Skeletal muscle cell (primary cell): ENCODE measurements at places on chromosomes 3 and 15.
A peak's percentile ranks its signal among the peaks of the same experiment; 100 is the strongest.

- DNase-seq: no peak
Observed at GRCh38 chr3:34072297-34072696, 273.9 kb downstream of the PDCD6IP start.

DNA sequence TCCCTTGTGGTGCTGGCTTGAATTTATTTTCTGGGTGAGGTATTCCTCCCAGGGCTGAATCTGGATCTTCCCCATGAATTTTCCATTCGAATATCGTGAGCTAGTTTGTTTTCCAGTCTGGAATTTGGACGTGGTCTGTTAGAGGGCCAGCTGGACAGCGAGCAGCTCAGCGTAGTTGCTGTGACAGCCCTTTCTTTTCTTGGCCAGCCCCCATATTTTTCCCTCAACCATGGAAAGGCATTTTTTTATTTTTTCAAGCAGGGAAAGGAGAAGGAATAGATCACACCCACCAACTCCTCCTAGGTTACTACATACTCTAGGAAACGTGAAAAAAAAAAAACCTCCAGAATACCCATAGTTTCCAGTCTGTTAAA lies 152.0 kb downstream of the KLHL25 start:
- no peak for DNase-seq

GRCh38 chr3:123098426-123099330 lies 31.9 kb downstream of the PDIA5 start:
- no peak for DNase-seq

- no peak for DNase-seq
Observed at GRCh38 chr3:171535133-171535532, 74.9 kb upstream of the TNIK start.

- no peak for DNase-seq
Observed at GRCh38 chr3:31823184-31823583, 157.9 kb downstream of the OSBPL10 start.

- DNase-seq: no peak
Observed at GRCh38 chr3:123291404-123291803, 89.7 kb downstream of the SEC22A start.

DNA sequence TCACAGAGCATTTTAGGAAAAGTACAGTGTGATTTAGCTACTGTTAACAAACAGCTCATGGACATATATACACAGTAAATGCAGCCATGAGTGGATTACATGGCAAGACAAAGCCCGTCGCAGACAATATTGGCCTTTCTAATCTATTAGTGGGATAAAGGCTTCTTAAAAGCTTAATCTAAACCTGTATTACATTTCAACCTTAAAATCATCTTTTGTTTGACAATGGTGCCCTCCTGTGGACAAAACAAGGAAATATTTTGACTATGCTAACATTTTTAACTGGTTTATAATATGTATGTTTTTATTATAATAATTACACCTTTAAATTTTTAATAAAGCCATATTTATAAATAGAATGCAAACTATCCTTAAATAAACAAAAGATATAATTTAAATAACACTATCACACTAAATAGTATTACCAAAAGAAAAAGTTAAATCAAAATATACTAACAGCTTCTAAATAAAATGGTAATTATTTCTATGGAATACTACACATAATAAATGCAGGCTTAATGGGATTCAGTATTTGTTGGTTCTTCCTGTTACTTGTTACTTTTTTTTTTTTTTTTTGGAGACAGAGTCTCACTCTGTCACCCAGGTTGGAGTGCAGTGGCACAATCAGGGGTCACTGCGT lies 38.6 kb downstream of the TAFA4 start:
- DNase-seq: no peak

DNA sequence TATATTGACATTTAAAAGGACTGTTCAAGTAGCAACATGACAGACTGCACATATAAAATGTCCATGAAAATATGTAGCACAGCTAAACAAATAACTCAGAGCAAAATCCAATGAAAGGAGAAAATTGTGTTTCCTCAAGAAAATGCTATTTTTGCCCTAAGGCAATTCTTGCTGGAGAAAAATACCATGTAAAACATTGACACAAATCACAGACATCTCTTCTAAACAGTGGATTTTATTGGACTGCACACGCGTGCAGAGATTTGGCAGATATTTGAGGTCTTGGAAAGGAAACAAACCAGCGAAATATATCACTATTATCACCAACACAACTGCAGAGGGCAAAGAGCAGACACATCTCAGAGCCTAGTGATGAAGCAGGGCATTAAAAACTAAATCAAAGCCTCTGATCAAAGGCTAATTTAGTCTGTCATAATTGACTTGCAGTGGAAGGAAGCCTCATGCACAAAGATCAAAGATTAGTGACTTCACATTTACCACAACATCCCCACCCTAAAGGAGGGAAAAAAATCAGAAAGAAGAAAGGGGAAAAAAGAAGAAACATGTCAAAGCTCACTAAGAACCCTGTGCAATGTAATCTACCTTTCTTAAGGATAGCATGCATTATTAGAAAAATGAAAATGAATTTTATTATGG lies 52.4 kb downstream of the CHL1 start:
- DNase-seq: no peak

DNA sequence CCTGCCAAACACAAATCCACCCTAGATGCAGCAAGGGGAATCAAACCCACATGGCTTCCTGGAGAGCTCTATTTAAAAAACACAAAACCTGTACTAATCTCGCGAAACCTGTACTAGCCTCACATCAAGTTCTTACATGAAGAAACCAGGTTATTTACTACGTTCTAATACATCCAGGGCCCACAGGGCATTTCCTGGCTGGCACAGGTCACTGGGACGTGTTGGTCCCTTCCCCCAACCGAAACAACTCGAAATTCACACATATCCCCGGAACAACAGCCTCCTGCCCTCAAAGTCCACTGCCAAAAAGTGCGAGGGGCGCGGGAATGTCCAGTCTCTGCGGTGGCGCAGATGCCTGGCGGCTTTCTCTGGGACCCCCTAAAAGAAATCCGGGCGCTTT lies 955 bp downstream of the CDCP1 start:
- DNase-seq: no peak

GRCh38 chr3:59266551-59266950 lies 216.7 kb upstream of the CFAP20DC start:
- no peak for DNase-seq

- DNase-seq: peak; percentile 35
Observed at GRCh38 chr3:81545572-81545971, 215.9 kb downstream of the GBE1 start.

DNA sequence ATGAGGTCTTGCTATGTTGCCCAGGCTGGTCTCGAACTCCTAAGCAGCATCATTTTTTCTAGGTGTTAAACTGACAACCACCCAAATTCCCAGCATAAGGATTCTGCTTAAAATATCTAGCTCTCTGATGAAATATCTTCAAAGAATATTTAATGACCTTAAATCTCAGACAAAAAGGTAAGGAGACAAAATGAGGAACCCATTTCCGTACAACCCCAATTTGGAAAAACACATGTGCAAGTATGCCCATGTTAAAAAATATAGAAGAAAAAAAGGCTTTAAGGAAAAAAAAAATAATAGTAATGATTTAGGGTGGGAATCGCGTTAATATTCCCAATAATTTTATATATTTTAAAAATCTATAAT lies 1.4 kb upstream of the SACM1L start:
- no peak for DNase-seq

DNA sequence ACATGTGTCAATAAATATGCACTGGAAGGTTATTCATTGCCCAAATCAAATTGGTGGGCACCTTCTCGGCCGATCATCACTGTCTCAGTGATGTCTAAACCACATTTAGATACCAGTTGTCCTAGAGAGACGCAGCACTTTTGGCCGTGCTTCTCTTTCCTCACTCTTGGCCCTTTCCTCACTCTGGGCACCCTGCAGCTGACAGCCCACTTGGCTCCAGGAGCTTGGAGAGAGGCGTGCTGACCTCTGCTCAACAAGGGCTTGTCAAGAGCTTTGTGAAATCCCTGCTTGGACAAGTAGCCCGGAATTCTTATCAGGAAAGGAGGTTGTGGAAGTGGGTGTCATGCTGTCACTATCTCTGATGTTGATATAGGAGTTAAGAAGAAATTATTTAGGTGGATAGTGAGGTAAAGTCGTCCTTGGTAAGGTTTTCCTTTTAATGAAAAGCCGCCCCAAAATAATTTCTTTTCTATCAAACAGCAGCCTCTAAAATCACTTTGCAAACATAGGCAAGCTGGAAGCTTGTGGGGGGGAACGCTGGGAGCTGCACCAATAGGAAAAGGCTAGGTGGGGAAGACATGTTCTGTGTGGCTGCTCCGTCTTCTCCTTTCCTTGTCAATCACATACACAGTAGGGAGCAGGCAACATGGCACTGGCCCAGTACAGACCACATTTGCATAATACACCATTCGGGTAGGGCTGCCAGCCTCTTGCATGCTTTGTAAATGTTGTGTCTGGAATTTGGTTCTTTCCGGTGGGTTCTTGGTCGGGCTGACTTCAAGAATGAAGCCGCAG lies 126.8 kb upstream of the UBE3A start:
- DNase-seq: no peak

- DNase-seq: no peak
Observed at GRCh38 chr3:171986757-171987518, 52.4 kb upstream of the FNDC3B start.

GRCh38 chr15:79990280-79990996 lies 19.4 kb upstream of the BCL2A1 start:
- DNase-seq: no peak

DNA sequence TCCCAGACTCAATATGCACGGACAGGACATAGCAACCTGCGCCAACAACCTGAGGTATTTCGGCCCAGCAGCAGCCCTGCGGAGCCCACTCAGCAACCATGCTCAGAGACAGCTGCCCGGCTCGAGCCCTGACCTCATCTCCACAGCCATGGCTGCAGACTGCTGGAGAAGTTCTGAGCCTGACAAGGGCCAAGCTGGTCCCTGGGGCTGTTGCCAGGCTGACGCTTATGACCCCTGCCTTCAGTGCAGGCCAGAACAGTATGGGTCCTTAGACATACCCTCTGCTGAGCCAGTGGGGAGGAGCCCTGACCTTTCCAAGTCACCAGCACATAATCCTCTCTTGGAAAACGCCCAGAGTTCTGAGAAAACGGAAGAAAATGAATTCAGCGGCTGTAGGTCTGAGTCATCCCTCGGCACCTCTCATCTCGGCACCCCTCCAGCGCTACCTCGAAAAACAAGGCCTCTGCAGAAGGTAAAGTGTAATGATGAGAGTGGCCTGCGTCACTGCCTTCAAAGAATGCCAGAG lies 25.5 kb downstream of the TMEM41A start:
- no peak for DNase-seq

GRCh38 chr3:24154013-24154695 lies 209.1 kb downstream of the NR1D2 start:
- DNase-seq: no peak

GRCh38 chr3:127256733-127257271 lies 31.0 kb downstream of the PRR20G start:
- DNase-seq: no peak

DNA sequence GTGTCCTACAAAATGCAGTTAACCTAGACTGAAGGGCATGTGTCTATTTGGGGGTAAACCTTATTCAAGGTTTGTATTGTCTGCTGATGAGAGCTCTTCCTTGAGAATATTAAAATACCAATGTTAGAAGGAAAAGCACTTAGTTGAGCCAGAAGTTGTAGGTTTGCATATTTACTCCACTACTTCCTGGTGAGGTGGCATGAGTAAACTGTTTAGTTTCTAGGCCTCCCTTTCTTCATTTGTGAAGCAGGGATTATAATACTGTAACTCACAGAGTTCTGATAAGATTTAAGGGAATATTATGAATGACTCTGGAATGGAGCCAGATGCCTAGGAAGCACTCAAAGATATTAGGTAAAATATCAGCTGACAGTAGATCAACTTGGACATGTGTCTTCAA lies 46.7 kb downstream of the CD200R1L start:
- DNase-seq: no peak

GRCh38 chr3:111521891-111522290 lies 20.1 kb upstream of the CD96 start:
- peak; percentile 64 for DNase-seq

- no peak for DNase-seq
Observed at GRCh38 chr3:18886331-18886730, 262.0 kb upstream of the KCNH8 start.
